ENCODE measurements at places on chromosomes 16 and 17.

GRCh38 chr17:42895185-42895555 lies 5.4 kb upstream of the G6PC1 start:
- DNase-seq = no peak

- no peak for DNase-seq
These were observed 950.4 kb upstream of the EEF2KMT start for GRCh38 chr16:6048017-6048416.

DNA sequence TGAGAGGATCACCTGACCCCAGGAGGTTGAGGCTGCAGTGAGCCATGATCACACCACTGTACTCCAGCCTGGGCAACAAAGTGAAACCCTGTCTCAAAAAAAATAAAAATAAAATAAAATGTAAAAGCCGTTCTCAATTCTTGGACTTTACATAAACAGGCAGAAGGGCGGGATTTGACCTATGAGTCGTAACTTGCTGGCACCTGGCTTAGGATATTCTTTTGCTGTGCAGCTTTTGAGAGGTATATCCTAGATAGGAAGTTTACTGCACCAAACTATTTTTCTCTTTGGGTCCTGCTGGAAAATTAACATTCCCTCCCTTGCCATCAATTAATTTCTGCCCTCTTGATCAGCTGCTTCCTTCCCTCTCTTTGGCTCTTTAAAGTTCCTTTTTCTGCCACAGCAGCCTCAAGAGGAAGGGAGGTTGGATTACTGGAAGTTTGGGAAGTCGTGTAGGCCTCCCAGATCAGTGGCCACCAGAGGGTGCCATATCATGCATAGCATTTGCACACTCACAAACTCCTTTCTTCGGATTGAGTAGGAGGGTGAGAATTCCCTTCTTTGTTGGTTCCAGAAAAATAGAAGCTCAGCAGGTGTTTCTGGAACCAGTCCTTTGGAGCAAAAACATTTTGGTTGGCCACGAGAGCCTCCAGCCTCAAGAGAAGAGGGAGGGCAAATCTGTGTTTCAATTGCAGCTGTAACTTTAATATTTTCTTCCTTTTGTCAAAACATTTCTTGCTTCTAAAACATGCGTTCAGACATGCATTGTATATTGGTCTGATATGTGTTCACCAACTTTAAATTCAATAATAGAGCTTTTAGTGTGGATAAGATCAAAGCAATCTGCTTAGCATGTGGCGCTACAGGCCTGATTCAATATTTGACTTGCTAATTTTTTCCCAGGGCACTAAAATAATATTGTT lies 147.3 kb downstream of the CCDC182 start:
- DNase-seq = no peak

DNA sequence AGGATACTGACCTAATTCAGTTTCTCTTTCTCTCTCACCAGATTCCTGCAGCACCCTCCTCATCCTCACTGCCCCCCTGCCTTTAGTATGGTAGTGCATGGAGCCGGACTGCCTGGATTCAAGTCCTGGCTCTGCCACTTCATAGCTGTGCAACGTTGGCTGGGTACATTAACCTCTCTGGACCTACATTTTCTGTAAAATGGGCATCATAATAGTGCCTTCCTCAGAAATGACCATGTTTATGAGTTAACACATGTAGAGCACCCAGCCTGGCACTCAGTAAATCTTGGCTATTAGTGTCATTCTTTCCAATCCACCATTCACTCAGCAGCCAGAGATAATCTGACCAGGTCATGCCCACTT lies 7.3 kb downstream of the UNC119 start:
- DNase-seq = no peak

DNA sequence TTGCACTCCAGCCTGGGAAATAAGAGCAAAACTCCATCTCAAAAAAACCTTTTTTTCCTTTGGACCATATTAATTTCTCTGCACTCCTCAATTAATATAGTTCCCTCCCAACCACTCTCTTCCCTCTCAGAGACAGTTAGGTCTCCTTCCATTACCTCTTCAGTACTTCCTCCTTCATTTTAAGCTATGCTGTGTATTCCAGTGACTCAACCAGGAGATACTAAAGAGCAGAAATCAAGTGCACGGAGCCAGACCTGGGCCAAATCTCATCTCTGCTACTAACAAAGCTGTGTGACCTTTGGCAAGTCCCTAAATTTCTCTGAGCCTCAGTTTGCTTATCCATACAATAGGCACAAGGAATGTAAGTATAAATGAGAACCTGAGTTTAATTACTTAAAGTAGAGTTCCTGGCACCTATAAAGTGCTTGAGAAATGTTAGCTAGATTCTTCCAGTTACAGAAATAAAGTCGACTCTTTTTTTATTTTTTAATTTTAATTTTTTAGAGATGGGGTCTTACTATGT lies 8.5 kb downstream of the PECAM1 start:
- DNase-seq = no peak

DNA sequence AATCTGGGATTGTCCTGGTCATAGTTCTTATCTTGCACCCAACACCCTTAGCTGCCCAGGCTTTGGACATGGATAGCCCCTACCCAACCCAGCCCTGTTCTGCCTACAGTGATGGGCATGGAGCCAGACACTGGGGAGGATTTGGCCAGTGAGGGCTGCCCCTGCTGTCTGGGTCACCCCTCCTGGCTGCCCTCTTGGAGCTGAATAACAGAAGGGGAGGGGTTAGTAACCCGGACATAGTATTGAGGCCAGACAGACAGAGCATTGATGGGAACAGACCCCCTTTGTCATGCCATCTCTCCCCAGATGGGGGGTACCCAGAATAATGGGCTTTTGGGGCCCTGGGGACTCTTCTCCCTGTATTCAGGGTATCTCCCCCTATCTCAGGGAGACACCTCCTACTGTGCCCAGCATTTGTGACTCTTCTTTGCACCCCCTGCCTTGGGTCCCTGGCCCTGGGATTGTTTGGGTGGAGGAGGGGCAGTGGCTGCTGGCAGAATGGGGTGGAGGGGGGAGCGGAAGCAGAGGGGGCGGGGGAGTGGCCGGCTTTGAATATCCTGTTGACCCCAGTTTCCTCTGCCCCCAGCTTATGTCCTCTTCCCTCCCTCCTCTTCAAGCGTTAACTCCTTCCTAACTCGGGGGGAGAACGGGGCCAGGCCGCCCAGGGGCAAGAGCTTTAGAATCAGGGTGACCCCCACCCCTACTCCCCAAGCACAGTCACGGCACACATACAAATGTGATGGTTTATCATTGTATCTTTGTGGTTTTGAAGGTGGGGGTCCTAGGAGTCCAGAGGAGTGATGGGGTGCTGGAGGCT lies 17.0 kb downstream of the GJD3 start:
- DNase-seq = no peak

DNA sequence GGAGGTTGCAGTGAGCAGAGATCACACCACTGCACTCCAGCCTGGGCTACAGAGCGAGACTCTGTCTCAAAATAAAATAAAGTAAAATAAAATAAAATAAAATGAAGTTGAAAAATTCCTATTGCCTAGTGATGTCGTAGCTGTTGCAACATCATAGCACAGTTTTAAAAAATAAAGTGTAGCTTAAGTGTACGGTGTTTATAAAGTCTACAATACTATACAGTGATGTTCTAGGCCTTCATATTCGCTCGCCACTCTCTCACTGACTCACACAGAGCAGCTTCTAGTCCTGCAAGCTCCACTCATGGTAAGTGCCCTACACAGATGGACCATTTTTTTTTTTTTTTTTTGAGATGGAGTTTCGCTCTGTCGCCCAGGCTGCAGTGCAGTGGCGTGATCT lies 43.5 kb upstream of the MNT start:
- no peak for DNase-seq

GRCh38 chr17:81471818-81472456 lies 40.7 kb downstream of the ACTG1 start:
- no peak for DNase-seq

DNA sequence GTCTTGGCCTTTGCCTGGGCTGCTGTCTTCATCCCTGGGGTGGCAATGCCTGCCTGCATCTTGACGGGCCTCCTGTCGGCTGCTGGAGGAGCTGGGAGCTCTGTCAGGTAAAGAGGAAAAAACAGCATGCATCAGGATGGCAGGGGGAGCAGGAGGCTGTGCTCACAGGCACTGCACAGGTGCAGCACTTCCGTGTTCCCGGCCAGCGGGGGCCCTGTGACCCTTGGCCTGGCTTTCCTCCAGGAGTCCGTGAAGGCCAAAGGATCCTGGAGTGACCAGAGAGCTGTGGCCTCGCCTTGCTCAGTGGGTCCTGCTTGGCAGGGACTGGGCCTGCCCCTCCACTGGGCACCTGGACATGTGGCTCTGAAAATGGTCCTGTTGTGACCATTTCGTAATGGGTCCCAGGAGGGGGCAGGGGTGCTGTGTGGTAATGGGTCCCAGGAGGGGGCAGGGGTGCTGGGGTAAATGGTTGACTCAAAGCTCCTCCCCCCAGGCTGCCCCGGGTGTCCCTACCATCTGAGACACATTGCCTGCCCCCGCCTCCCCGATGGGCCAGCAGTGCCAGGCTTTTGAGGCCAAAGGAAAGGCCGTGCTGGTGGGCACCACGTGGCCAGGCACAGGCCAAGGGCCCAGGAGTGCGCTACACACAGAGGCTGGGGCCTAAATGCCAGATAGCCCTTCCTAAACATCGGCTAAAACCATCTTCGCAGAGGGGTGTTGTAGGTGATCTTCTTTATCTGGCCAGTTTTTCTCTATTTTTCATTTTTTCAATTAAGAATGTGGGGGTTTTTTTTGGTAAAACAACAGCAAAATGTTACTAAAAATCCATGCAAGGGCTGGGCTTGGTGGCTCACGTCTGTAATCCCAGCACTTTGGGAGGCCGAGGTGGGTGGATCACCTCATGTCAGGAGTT lies 4.0 kb upstream of the FASN start:
- no peak for DNase-seq

DNA sequence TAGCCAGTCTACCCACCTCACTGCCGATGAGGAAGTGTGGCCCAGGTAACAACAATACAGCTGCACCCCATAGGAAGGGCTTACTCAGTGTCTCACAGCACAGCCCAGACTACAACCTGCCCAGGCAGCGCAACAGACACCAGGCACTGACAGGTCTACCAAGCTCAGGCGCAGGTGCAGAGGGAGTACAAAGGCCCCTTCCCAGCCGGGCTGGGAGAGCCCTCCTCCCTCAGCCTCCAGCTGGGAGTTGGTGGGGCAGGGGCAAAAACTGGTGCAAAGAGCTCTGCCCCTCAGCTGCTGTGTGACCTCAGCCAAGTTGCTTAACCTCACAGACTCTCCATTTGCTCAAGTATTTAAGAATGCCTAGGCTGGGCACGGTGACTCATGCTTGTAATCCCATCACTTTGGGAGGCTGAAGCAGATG lies 112.6 kb upstream of the LHX1 start:
- no peak for DNase-seq

DNA sequence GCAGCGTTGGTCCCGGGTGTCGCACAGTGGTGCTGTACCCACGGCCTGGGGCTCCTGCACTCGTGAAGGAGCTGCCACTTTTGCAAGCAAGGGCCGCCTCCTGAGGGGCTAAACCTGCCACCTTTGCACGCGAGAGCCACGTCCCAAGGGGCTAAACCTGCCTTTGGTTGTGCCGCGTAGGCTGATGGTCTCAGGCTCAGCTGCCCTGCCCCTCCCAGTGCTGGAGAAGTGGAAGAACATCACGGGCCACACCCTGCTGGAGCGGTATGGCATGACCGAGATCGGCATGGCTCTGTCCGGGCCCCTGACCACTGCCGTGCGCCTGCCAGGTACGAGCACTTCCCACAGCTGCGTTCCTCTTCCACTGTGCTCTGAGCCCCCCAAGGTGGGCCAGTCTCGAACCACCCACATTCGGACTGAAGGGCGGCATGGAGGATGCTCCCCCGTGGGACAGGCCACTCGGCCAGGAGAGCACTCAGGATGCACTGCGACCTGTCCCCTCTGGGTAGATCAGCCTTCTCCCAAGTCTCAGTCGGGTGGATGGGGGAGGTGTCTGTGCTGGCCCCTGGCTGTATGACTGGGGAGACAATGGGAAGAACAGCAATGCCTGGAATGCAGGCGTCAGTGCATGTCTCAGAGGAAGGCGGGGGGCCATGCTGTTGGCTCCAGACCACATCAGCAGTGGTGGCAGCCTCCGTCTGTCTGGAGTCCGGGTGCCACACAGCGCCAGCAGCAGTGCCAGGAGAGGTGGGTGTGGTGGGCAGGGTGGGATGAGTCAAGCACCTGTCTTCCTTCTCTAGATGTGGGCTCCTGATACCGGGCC lies 20.7 kb downstream of the ACSF3 start:
- no peak for DNase-seq

DNA sequence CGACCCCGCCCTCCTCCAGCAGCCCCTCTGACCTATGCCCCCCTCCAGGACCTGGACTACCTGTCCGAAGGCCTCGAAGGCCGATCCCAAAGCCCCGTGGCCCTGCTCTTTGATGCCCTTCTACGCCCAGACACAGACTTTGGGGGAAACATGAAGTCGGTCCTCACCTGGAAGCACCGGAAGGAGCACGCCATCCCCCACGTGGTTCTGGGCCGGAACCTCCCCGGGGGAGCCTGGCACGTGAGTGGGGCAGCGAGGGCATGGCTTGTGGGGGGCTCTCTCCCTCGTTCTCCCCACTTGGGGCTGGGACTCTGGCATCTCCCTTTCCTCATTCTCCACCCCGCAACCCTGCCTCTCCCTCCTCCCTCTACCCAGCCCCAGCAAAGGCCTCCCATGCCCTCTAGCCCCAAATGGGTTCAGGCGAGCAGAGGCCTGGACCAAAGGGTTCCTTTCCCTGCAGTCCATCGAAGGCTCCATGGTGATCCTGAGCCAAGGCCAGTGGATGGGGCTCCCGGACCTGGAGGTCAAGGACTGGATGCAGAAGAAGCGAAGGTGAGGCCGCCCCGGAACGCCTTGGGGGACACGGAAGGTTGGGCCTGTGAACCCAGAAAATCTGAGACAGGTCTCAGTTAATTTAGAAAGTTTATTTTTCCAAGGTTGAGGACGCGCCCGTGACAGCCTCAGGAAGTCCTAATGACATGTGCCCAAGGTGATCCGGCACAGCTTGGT lies 7.4 kb upstream of the NECAB2 start:
- DNase-seq = no peak

DNA sequence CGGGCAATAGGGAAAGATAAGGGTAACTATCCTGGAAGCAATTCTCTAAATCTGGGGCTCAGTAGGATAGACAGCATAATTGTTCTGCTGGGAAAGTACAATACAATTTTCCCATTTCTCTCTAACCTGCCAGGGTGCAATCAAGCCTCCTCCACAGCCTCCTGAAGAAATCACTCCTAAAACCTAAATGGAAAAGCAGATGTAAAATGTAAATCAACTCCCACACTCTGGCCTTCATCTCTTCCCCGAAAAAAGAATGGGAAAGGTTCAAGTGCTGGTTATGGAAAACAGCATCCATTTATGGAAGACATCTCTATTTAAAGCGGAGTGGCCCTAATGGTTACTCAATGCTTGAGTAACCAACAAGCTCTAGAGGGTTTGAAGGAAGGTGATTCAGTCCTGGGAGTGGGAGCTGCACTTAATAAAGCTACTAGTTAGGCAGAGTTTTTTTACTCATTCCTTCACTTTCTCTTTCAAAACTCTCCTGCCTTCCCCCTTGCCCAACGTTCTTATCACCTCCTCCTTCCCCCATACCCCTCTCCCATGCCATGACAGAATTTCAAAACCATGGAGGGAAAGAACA lies 5.1 kb downstream of the MMD start:
- DNase-seq = no peak

- no peak for DNase-seq
These were observed 2.7 kb downstream of the CENPX start for GRCh38 chr17:82019690-82020571.
